Large intestine (tissue), 12 donors: ENCODE measurements at places on chromosomes 1 and 21.

GRCh38 chr1:22437573-22437972 is 14.1 kb upstream of the ZBTB40 start:
- DNase-seq: no peak

GRCh38 chr1:207072233-207072632 is 16.4 kb upstream of the C4BPB start:
- no peak for DNase-seq

DNA sequence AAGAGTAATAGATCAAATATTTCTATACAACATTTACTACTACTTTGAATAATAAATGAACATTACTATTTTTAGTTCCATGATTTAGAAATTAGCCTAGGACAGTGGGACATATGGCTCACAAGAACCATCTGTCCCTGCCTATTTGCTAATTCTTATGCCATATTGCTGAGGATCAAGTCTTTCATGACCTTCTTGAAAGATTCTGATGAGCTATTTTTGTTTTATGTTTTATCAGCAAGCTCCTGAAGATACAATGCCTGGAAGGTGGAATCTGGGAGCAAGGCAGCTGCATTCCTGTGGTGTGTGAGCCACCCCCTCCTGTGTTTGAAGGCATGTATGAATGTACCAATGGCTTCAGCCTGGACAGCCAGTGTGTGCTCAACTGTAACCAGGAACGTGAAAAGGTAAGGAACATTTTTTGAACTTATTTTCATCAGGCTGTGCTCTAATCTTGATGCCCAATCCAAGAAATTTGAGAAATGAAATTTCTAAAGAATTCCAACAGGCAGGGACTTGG is 326.7 kb downstream of the PAPPA2 start:
- DNase-seq: no peak

- DNase-seq: no peak
Measured at GRCh38 chr1:174204697-174205308, 45.5 kb downstream of the RABGAP1L start.

DNA sequence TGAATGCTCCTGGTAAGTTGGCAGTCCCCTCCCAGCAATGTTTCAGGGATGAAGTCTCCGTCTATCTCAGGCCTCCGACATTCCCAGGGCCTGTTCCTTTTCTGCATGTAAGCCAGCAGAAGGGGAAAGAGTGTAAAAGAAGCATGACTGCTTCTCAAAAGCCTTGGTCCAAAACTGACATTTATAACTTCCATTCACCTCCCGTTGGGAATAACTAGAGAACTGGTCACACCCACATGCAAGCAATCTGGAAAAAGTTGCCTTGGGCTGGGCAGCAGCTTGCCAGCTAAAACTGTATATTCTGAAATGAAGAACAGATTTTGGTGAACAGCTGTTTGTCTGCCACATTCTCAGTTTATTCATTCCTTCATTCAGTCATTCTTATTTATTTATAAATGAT is 24.2 kb upstream of the NPL start:
- DNase-seq: no peak

DNA sequence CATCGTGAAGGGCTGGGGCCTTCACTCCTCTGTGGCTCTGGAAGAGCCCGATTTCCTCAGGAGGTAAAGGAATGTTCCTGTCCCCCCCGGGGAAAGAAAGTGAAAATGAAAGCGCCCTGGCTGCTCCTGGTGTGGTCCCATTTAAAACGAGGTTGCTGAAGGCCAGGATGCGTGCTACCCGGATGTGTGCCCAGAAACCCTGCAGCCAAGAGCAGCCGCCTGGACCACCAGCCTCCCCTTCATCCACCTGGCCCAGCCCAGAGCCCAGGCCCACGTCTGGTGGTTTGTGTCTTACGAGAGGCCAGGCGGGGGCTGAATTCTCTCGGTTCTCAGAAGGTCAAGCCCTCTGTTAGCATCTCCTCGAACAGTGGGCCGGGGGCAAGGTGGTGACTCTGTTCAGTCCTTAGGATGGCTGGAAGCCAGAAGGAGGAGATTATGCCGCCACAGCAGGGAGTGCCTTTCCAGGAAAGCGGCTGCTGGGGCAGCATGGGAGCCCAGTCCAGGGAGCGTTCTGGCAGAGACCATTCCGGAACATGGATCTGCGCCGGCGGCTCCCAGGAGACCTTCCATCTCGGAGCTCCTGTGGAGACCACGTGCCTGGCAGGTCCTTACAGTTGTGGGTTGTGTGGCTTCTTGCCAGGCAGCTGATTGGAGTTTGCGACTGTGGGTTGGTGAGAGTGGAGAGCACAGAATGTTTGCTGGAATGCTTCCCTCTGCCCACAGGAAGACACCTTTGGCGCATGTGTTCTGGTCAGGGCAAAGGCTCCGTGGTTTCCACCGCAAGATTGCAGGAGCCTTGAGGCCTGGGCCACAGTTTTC is 1.4 kb downstream of the GUK1 start:
- DNase-seq: no peak

GRCh38 chr1:219542828-219543518 is 69.9 kb downstream of the ZC3H11B start:
- DNase-seq: no peak

GRCh38 chr1:109573785-109574184 is 25.4 kb downstream of the GNAI3 start:
- DNase-seq: no peak
